ENCODE measurements at places on chromosomes 3 and 15.

GRCh38 chr15:63860155-63860554 is 26.4 kb upstream of the HERC1 start:
- DNase-seq = no peak

GRCh38 chr3:87792534-87793336 is 266.1 kb downstream of the CGGBP1 start:
- no peak for DNase-seq

GRCh38 chr3:196537319-196537984 is 22.3 kb upstream of the SMCO1 start:
- no peak for DNase-seq

DNA sequence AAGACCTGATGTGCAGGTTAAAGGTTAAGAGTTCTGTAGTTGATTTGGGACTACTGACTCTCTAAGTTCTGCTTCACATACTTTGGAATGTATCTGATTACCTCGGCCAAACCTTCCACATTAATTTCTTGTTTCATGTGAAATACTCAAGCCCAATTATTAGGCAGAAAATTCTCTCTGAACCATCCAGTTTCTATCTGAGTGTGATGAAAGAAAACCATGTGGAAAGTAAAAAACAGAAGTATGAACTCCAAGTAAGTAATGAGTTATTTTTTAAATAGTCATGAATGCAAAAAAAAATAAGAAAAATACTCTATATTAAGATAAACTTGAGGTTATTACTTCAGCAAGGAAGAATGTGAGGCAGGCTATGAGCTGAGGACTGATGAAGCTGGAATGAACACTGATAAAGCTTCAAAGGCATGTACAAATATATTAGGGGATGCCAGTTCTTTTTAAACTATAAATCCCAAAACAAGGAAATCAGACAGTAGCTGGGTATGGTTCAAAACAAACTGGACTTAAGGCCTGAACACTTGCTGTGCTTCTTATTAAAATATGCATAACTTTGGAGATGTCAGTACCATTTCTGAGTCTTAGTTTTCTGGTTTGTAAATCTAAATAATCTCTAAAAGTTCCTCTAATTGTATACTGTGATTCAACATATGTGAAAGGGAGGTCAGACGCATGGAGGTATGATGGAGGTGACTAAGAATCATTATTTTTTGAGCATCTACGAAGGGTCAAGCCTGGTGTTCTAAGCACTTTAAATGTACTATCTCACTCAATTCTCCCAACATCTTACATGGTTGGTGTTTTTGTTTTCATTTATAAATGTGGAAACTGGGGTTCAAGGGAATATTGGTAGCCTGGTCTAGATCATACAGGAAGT is 59.6 kb downstream of the COL6A6 start:
- DNase-seq = peak; percentile 71

DNA sequence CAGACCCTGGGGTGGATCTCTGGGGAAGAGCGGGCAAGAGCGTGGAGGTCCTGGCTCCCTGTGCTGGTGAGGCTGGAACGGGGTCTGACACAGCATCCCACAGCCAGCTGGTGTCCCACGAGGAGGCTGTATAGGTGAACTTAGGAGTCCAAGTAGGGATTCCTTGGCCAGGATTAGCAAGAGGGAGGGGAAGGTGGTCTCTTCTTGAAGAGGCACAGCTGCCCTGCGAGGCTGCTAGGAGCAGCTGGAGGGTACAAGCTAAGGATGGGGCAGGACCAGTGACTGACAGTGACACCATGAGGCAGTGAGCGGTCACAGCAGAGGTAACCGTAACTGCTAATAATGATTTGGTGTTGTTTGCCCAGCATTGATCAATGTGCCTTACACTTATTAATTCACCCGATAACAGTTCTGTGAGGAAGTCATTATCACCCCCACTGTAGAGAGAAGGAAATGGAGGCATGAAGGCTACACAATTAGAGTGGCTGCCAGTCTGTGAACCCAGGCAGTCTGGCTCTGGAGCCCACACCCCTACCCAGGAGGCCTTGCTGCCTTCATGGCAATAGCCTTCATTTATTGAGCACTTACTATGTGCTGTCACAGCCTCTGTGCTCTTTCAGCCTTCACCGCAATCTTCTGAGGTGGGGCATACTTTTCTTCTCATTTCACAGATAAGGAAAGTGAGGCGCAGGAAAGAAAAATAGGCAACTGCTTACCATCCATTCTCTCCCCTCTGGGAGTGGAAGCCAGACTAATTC is 59.4 kb downstream of the TMEM44 start:
- peak; percentile 60 for DNase-seq

DNA sequence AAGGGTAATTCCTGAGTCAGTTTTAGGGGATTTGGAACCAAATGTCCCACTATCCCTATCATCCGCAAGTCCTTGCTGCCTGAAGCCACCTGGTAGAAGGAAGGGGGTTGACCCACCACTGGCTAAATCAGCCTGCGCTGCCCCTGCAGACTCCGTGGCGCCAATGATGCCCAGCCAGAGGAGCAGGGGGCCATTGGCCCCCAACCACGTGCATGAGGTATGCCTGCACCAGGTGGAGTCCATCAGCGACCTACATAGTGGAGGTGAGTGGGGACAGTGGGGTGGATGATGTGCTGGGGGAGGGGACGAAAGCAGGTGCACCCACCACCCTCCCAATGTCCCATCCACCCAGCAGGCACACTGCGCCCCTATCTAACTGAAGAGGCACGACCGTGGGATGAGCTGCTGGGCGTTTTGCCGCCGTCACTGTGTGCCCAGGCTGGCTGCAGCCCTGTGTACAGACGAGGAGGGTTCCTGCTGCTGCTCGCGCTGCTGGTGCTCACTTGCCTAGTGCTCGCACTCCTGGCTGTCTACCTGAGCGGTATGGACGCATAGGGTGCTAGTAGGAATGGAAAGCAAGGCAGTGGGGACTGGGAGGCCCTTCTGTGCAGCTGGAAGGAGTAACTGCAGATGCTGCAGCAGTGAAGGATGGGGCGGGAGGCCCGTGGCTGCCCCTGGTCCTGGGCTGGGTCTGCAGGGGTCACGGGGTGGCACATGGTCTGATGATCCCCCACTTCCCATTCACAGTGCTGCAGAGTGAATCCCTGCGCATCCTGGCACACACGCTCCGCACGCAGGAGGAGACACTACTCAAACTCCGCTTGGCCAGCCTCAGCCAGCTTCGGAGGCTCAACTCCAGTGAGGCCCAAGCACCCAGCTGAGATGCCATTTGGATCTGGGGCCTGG is 5.7 kb downstream of the IFRD2 start:
- DNase-seq = no peak

DNA sequence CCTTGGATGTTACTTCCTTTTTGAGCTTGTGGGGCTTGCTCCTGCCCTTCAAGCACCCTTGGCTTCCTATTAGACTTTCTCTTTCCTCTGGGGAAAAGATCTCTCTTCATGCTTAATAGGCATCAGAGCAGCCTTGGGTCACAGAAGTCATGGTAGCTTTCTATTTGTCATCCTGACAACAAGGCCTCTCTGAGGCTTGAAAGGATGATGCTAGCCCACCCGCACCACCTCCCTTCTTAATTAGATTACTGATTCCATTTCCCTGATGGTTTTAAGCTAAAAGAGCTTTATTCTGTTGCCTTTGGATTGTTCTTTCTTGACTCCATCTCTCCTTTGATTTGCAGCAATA is 435.5 kb upstream of the TPM1 start:
- no peak for DNase-seq

Measured in fibroblast of skin of right quadriceps (primary cell).